ENCODE measurements at places on chromosomes 12 and 14. TPM values are rescaled to one million over a fixed set of nuclear protein-coding genes. Genes with fewer than 3 reads are reported as not detected.

The RTL1 gene
- not detected for total RNA-seq

The C14orf132 gene
- 2.2 TPM for total RNA-seq

The CHGA gene
- 326 TPM for total RNA-seq

The KCNH3 gene
- total RNA-seq = 0.05 TPM

The ART4 gene
- total RNA-seq = not detected

The ALG10B gene
- 5.6 TPM for total RNA-seq

The MMP14 gene
- 82.8 TPM for total RNA-seq

- H3K4me3 ChIP-seq = no peak overlapping the region
- no peak for DNase-seq
- no peaks in the 10 kb centered on the region for H3K36me3 ChIP-seq
- no peak overlapping the region for H3K27ac ChIP-seq
Observed at GRCh38 chr12:31002361-31002725, 71.3 kb upstream of the DDX11 start.

DNA sequence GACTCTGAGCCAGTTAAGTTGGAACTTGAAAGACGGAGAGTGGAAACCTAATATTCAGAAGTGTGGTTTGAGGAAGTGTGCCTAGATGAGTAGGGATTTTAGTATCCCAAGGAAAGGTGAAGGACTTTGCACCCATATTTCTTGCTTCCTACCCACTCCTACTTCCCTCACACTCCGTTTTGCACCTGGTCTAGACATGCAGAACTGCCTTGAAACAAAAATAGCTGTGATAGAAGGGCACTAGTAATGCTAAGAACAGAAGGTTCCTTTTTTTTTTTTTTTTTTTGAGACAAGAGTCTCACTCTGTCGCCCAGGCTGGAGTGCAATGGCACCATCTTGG, 732 bp upstream of the ARF3 start:
- H3K4me3 ChIP-seq = peak overlapping the region; percentile 92
- DNase-seq = no peak
- peaks cover 7% of the 10 kb centered on the region for H3K4me1 ChIP-seq
- no peaks in the 10 kb centered on the region for H3K36me3 ChIP-seq
- no peaks in the 10 kb centered on the region for H3K27me3 ChIP-seq

GRCh38 chr12:123131879-123132402, 18.9 kb downstream of the PITPNM2 start:
- H3K27me3 ChIP-seq = no peaks in the 10 kb centered on the region
- peaks cover 18% of the 10 kb centered on the region for H3K4me1 ChIP-seq
- DNase-seq = peak; percentile 71
- H3K4me3 ChIP-seq = no peak overlapping the region
- peak overlapping the region; percentile 45 for H3K27ac ChIP-seq

DNA sequence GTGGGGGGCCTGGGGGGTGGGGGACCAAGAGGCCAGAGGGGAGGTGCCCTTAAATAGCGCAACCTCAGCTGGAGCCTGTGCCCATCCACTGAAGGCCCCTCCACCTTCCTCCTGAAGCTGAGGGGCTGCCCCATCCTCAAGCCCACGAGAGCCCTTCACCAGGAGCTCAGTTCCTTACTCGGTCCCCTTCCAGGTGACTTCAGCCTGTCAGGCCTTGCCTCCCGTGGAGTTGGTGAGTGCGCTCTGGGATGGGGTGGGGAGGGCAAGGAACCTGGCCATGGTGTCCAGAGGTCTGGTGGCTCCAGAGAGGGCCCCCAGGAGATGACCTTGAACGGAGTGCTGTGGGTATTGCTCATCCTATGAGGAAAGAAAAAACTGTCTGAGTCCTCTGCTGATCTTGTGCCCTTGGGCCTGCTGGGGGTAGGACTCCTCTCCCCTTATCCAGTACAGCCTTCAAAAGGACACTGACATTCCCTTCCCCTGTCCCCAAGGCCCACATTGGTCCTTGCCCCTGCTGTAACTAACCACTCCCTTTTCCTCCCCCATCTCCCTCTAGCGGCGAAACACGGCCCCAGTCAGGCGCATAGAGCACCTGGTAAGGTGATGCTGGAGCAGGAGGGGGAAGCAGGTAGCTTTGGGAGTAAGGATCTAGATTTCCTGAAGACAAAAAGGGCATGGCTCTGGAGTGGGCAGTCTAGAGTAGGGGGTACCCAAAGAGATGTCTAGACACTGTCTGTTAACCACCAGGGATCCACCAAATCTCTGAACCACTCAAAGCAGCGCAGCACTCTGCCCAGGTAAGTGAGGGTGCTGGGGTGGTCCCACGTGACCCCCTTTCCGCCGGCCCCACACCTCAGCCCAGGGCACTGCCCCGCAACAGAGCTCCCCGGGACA, 3.6 kb downstream of the TNS2 start:
- DNase-seq = peak; percentile 94
- no peaks in the 10 kb centered on the region for H3K36me3 ChIP-seq

- no peak overlapping the region for H3K27ac ChIP-seq
- no peaks in the 10 kb centered on the region for H3K4me1 ChIP-seq
- no peak for DNase-seq
- H3K4me3 ChIP-seq = no peak overlapping the region
- no peaks in the 10 kb centered on the region for H3K27me3 ChIP-seq
Observed at GRCh38 chr12:79121486-79121885, 256.9 kb downstream of the SYT1 start.

DNA sequence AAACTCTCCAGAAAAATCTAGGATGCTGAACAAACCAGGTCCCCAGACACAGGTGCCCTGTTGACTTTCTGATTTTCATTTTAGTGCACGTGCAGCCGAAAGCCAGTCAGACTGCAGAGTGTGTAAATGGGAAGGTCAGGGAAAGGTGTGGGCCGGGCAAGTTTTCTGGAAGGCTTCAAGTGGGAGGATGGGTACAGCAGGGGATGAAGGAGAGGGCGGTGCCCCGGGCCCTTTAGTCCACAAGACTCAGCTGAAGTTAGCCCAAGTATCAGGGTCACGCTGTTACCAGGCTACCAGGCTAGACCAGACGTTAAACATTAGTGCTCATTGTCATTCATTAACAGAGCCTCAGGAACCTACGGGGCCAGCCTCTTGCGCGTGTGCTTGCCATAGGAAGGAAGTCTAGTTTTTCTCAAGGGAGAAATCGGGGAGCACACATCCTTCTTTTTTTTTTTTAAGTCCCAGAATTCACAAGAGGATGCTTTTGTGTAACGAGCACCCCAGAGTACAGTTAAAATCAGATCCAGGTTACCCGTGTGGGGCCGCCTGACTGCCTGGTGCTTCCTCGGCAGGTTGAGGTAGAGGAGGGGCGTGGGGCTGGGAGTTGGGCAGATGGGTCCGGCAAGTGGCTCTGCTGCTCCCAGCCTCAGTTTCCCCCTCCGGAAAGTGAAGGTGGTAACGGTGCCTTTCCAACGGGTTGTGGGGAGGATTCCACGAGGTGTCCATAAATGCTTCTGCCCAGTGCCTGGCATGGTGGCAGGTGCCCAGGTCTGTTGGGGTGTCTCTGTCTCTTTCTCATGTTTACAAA, 19.1 kb downstream of the BCL7A start:
- peak overlapping the region; percentile 47 for H3K27ac ChIP-seq
- no peaks in the 10 kb centered on the region for H3K27me3 ChIP-seq
- H3K36me3 ChIP-seq = no peaks in the 10 kb centered on the region
- H3K4me1 ChIP-seq = peaks cover 4% of the 10 kb centered on the region
- H3K4me3 ChIP-seq = no peak overlapping the region

DNA sequence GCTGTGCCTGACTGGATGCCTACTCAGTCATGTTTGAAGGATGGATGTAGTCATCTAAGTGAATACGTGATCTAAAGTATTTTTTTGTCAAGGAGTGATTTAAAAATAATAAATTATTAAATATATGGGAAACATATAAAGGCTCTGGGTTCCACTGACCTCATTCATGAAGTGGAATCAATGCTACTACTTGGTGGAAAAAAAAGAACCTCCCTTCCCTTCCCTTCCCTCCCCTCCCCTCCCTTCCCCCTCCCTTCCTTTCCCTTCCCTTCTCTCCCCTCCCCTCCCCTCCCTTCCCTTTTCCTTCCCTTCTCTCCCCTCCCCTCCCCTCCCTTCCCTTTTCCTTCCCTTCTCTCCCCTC, 162.7 kb downstream of the ESRRB start:
- DNase-seq = no peak
- no peaks in the 10 kb centered on the region for H3K27me3 ChIP-seq
- no peaks in the 10 kb centered on the region for H3K4me1 ChIP-seq
- H3K27ac ChIP-seq = no peak overlapping the region

DNA sequence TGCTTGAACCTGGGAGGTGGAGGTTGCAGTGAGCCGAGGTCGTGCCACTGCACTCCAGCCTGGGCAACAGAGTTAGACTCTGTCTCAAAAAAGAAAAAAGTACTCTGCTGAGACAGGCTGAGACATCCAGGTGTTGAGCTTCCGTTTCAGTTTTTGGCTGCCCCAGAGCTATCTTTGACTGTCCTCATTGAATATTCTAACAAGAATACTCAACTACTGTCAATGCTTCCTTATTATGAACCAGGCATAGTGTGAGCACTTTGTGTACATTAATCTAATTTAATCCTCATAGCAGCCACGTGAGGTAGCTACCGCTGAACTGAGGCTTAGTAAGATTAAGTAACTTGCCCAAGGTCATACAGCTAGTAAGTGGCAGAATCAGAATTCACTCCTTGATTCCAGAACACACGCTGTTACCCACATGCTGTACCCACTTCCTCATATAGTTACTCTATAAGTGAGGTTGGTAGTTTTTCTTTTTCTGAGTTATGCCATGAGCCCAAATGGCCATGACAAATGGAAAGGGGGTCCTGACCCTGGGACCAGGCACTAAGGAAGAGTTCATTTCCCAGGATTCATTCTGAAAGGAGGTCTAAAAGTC, 11.3 kb downstream of the ALDH1L2 start:
- H3K27ac ChIP-seq = no peak overlapping the region
- H3K4me3 ChIP-seq = no peak overlapping the region

DNA sequence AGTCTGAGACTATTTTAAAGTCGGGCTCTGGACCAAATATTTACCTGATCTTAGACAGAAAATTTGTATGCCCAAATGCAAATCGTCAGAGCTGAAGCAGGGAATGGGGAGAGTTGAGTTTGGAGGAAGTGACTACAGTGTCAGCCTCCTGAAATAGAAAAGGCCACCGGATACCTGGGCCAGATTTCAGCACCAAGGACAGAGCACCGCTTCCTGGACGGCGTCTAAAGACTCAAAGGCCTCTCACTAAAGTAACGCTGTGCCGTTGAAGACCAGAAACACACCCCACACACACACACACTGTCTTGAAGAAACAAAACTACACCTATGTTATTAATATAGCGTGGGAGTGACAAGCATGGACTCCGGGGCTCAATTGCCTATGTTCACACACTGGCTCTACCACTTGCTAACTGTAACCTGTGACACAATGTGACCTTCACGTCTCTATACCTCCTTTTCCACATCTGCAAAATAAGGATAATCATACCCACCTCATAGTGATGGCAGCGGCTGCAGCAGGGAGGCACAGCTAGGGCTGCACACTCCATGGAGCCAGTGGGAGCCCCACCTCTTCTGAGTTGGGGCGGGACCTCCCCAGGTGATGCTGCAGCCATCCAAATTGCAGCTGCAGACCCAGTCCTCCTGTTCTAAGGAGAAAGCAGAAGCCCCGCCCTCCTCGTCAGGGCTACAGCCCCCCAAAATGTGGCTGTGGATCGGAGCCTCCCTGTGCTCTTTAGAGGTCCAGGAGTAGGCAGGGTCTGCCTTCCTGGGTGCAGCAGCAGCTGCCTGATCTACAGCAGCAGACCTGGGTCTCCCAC, 35.6 kb downstream of the KRT76 start:
- H3K4me3 ChIP-seq = no peak overlapping the region
- no peaks in the 10 kb centered on the region for H3K4me1 ChIP-seq
- H3K36me3 ChIP-seq = no peaks in the 10 kb centered on the region
- no peaks in the 10 kb centered on the region for H3K27me3 ChIP-seq

- H3K4me1 ChIP-seq = no peaks in the 10 kb centered on the region
- H3K4me3 ChIP-seq = no peak overlapping the region
- DNase-seq = peak; percentile 51
- H3K27ac ChIP-seq = no peak overlapping the region
- no peaks in the 10 kb centered on the region for H3K36me3 ChIP-seq
Observed at GRCh38 chr14:21711360-21711961, 37.8 kb upstream of the OR4E1 start.

DNA sequence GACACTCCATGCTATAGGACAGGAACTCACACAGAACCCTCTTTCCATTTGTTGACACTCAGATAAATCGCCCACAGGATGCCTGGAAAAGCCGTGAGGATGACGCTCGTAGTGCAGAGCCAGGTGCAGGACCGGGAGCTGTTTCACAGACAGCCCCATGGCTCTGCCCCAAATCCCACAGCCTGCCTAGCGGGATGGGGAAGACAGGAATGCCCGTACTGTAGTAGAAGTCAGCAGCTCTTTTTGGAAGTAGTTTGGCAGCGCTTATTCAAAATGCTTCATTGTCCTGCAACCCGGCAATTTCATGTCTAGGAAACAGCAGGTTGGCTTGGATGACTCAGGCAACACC, 41.6 kb downstream of the JAG2 start:
- DNase-seq = no peak
- no peaks in the 10 kb centered on the region for H3K36me3 ChIP-seq
- no peak overlapping the region for H3K27ac ChIP-seq
- H3K27me3 ChIP-seq = no peaks in the 10 kb centered on the region
- no peak overlapping the region for H3K4me3 ChIP-seq

DNA sequence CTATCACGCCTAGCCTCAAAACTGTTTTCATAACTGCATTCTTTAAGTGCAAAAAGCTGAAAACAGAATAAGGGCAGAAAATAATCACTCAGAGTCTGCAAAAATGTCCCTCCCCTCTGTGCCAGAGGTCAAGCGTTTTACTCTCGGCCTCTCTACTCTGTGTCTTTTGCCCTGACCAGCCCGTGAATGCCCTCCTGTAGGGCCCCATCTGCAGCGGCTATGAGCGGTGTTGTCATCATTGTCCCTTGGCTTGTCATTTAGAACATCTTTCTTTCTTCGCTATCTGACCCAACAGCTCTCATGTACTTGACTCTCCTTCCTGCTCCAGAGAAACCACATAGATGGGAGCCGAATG, 21.7 kb downstream of the ELK3 start:
- DNase-seq = no peak
- no peaks in the 10 kb centered on the region for H3K4me1 ChIP-seq
- no peak overlapping the region for H3K4me3 ChIP-seq

- no peak overlapping the region for H3K4me3 ChIP-seq
- no peaks in the 10 kb centered on the region for H3K4me1 ChIP-seq
- no peak for DNase-seq
- H3K36me3 ChIP-seq = peaks cover 29% of the 10 kb centered on the region
- no peaks in the 10 kb centered on the region for H3K27me3 ChIP-seq
Observed at GRCh38 chr12:112151766-112152541, 26.6 kb downstream of the TRAFD1 start.

GRCh38 chr12:6157482-6157881, 33.0 kb upstream of the VWF start:
- H3K4me3 ChIP-seq = no peak overlapping the region
- H3K27me3 ChIP-seq = no peaks in the 10 kb centered on the region
- no peaks in the 10 kb centered on the region for H3K36me3 ChIP-seq
- no peak for DNase-seq
